ENCODE measurements at places on chromosomes 4 and X.
A peak's percentile ranks its signal among the peaks of the same experiment; 100 is the strongest.

DNA sequence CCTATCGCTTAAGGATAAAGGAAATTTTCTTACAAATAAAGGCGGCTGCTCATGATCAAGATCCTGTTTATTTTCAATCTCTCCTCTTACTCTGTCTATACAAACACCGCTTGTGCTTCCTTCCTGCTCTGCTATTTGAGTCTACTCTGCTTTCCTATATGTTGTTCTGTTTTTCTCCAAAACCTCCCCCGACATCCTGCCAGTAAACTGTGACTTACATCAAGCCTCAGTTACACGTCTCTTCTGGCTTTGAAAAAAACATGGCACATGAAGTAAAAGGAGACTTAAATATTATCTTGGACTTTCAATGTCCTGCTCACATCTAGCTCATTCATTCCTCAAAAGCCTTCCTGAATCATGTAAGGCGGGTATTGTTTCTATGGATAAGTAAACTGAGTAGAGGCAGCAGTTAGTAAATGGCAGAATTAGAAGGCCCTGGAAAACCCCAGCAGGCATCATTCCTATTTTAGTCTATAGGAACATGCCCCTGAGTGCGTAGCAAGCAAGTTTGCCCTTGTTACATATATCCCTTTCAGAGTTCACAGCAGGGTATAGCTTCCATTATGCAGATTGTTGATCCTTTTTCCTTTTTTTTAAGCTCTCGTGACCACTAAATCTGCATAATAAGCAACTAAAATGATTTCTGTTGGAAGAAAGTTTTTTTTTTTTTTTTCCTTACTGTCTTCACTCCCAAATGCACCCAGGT is 280.1 kb downstream of the RAPGEF2 start:
- DNase-seq = no peak

DNA sequence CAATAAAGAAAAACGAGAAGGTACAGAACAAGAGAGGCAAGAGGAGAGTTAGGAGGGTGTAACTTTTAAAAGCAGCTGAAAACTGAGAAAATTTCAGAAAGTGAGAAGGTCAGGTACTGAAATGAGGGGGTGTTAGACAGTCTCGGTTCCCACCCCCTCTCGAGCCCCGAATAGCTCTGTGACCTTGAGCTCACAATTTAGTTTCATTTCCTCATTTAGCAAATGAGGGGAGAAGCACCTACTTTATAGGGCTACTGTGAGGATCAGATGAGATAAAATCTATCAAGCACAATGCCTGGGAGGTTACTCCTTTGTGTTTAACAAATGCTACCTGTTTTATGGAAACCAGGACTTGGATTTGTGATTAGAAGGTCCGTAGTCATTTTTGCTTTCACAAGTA is 4.9 kb downstream of the UGT8 start:
- DNase-seq = no peak

DNA sequence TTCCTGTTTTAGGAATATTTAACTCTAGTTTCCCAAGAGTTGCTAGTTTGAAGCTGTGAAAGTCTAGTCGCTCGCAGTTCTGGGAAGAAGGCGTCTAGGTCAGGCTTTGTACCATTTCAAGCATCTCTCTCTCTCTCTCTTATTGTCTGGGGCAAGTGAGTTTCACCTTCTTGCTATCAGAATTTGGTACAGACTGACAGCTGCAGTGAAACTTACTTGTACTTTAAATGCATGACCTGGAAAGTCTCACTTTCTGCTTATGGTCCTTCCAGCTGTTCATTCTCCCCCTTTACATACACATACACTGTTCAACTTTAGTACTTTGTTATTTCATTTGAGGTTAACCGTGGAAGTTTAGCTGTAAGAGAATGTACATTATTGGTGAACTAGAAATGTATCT is 4.4 kb downstream of the FRMPD4 start:
- DNase-seq = no peak

GRCh38 chr4:79980448-79980847 is 92.6 kb downstream of the ANTXR2 start:
- DNase-seq = no peak

DNA sequence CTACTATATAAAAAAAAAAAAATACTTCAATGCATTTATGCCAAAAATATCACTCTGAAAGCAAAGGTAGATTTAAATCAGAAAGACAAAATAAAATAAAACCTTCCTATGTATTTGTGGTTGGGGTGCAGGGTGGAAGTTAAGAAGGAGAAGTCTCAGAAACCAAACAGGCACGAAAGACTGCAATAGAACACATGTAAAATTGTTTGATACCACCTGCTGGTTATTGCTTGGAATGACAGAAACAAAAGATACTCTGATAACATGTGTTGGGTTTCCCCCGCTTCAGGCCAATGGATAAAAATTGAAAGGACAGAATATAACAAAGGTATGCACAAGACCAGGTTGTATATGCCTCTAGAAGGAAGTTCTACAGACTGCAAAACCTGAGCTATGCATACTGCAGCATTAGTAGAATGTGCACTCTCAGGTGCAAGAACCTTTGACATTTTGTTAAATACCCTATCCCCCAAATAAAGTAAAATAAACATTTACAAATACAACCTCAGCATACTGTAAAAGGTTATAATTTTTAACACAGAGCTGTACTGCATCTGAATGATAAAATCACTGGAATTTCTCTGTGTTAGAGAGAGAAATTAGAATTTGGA is 118.8 kb downstream of the GABRA2 start:
- peak; percentile 26 for DNase-seq

GRCh38 chr4:69497076-69497475 is 1.4 kb upstream of the UGT2B4 start:
- DNase-seq = peak; percentile 62

DNA sequence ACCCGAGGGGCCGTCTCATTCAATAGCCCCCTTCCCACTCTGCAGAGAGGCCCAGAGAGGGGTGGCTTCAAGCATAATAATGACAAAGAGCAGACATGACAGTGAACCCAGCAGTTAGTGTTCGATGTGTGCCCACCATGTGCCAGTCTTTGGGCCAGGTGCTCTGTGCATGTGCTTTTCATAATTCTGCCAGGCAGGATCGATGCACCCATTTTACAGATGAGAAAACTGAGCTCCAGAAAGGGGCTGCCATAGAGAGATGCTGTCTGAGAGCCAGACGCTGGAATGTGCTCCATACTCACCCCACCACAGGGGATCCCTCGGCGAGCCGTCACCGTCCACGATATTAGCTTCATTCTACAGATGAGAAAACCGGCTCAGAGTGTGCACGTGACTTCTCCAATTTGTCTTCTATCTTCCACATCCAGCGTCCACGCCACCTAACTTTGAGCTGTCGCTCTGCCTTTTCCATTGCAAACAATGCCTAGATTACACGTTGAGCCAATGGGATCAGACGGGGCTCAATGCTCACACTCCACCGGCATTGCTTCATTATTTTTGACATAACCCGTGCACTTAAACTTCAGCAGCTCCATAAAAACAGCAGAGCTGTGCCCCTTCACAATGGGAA is 8.2 kb downstream of the ADRA2C start:
- no peak for DNase-seq

DNA sequence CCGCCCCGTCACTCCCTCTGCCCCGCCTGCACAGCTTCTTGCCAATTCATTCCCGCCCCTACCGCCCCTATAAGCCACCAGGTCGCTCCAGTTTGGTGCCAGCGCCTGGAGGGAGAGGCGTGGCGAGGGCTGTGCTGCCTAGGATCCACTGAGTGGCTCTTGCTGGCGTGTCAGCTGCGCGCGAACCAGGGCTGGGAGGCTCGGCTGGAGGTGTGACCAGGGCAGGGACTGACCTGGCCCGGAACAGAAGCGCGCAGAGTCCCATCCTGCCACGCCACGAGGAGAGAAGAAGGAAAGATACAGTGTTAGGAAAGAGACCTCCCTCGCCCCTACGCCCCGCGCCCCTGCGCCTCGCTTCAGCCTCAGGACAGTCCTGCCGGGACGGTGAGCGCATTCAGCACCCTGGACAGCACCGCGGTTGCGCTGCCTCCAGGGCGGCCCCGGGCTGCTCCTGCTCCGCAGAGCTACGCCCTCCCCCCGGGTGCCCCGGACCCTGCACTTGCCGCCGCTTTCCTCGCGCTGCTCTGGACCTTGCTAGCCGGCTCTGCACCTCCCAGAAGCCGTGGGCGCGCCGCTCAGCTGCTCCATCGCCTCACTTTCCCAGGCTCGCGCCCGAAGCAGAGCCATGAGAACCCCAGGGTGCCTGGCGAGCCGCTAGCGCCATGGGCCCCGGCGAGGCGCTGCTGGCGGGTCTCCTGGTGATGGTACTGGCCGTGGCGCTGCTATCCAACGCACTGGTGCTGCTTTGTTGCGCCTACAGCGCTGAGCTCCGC is at the start of gene GPR78:
Gene GPR78, plus strand, starts transcription at position 72 of the 773 bp plus-strand sequence. Its CDS starts 591 bp downstream, at position 663.
- DNase-seq = no peak

GRCh38 chrX:45070116-45071007 is 130.3 kb downstream of the DIPK2B start:
- peak; percentile 47 for DNase-seq

- DNase-seq = no peak
Observed at GRCh38 chr4:155667222-155667567, 547 bp downstream of the GUCY1A1 start.

- DNase-seq = no peak
Observed at GRCh38 chrX:137545711-137546651, 19.9 kb upstream of the ZIC3 start.

DNA sequence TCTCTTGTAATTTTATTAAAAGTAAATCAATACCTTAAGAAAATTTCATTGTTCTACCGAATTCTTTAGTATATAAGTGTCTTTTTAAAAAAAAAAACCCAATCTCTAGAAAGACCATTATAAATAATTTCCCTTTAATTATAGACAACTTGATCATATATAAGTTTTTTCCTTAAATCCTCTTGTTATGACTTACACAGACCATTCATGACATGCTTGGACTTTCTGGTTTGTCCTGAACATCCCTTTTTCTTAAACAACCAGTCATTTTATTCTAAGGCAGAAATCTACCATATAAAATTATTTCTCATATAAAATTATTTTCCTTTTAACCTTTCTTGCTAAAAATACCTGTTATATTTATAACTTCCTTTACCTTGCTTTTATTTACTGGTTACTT is 15.4 kb upstream of the FHDC1 start:
- no peak for DNase-seq
